HAP-1 (cell line): ENCODE measurements at places on chromosomes 11 and 22.

GRCh38 chr22:32058656-32059260 is 15.7 kb downstream of the SLC5A1 start:
- DNase-seq: no peak

- peak; percentile 13 for DNase-seq
These were observed 72.5 kb downstream of the MICAL2 start for GRCh38 chr11:12182676-12183541.

GRCh38 chr22:22408731-22409696 is 99.5 kb downstream of the ZNF280B start:
- DNase-seq: peak; percentile 50

DNA sequence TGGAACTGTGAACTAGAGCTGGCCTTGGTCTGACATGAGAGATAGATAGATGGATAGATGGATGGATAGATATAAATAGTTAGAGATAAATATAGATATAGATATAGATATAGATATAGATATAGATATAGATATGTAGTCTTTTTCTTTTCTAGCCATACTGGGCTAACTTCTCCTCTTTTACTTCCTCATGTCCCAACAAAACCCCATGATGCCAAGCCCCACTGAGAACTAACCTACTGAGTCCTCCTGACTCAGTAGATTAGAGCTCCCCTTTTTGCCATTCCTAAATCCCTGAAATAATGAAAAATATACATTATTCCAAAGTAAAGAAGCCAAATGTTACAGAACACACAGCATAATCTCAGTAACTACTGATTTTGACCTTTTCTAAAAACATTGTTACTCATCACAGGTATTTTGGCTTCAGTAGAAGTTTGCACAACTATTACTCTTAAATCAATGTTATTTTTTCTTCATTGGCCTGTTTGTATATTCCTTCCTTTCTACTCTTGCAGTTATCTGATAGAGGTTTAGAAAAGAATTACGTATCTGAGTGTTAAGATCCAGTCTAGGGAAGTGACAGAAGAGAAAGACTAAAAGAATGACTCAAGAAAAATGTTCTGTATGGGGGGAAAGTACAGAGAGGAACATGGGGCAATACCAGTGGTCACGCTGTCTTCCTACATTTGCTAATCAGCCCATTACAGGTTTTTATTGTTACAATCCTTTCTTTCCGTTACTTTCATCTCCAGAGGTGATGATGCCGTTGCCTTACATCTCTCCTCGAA is 6.0 kb upstream of the OR10D3 start:
- no peak for DNase-seq

DNA sequence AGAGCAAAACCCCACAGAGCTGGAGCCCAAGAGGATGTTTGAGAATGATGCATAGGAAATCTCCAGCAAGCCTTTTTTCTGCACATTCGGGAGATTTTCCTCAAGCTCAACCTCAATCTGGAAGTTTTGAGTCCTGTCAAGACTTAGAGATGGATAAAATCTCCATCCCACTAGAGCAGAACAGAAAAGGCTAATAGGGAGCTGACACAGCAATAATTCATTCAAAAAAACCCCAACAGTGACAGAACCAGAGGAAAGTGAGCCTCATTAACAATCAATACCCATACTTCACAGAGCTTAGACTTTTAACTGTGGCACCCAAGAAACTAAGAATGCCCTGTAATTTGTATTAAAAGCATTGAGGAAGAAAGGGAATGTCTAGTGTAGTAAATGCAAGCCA is 115.9 kb upstream of the BDNF start:
- DNase-seq: no peak

DNA sequence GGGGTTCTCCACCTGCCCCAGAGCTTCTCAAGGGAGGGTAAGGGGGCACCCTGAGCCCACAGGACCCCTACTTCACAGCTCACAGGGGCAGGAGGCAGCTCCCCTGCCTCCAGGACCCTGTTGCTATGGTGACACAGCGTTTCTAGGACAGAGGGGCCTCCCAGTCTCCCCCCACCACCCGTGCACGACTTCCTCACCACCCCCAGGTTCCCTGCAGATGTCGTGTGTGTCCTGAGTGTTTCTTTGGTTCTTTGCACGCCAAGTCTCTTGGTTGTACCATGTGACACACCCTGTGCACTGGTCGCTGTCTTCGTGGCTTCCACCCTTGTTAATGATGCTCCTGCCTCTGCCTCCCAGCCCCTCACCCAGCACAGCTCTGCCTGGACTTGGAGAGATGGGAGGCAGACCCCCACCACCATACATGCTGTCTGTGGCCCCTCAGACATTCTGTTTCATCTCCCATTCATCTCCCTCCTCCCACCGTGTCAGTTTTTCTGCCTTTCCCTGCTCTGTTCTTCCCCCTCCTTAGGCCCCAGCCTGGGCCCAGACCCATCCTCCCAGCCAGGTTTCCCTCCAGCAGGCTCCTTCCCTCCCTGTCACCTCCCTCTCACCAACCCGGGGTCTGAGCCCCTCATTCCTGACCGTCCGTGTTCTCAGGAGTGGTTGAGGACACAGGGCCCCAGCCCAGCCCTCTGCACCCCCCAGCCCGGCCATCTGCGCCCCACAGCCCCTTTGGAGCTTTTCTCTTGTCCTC is 24.5 kb upstream of the RAB1B start:
- DNase-seq: no peak

DNA sequence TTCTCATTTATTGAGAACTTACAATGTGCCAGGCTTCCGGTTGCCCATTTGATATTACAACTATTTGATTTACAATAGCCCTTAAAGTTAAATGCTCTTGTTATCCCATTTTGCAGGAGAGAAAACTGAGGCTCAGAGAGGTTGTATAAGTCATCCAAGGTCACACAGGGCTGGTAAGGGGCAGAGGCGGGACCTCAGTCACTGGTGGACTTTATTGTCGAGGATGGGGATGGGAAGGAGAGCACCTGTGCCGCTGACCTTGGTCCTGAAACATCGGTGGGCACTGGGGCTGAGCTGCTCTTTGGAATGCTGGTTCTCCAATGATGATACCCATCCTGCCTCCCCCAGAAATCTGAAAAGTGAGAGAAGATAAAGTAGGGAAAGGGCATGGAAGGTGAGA is 265.4 kb downstream of the MIAT start:
- DNase-seq: no peak

DNA sequence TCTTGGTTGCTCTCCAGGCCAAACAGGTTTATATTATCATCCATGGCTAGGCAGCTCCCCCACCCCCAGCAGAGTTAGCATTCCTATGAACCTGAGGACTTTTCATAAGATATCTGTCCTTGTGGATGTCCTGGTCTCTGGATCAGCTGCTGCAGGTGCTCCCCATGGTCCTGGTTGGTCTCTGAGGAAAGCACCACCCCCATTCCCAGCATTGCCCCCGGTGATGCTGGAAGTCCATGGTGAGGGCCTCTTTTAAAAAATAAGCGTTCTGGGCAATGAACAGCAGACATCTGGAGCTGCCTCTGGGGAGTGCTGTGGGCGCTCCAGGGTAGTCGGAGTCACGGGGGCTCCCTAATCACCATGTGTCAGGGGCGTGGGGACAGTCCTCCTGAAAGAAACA is 26.6 kb downstream of the DKK3 start:
- DNase-seq: no peak

DNA sequence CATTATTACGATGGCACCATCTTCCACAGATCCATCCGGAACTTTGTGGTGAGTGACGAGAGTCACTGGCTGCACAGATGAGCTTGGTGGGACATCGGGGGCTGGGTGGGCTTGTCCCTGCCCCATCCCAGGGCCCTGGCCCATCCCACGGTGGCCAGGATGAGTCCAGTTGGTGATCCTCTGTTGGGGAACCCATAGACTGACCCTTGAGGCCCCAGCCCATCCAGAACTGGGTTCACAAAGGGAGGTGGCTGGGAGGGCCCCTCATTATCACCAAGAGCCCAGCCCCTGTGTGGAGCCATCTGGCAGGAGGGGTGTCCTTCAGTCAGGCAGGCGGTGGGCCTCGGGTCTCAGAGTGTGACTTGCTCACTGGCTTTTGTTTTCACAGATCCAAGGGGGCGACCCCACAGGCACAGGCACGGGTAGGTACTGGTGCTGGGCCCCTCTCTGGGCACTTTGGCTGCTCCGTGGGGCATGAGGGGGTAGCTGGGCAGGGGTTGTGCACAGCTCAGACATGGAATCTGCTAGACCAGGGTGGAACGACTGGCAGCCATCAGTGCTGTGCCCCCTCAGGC is 22.0 kb downstream of the PPIL2 start:
- DNase-seq: no peak

- DNase-seq: no peak
These were observed 75.0 kb downstream of the CTTN start for GRCh38 chr11:70473186-70473872.

- no peak for DNase-seq
These were observed 85.3 kb downstream of the GAB2 start for GRCh38 chr11:78332174-78332866.

GRCh38 chr22:24140357-24140756 is 40.9 kb upstream of the SUSD2 start:
- no peak for DNase-seq

- no peak for DNase-seq
These were observed 62.2 kb upstream of the KCNQ1OT1 start for GRCh38 chr11:2762031-2762380.

DNA sequence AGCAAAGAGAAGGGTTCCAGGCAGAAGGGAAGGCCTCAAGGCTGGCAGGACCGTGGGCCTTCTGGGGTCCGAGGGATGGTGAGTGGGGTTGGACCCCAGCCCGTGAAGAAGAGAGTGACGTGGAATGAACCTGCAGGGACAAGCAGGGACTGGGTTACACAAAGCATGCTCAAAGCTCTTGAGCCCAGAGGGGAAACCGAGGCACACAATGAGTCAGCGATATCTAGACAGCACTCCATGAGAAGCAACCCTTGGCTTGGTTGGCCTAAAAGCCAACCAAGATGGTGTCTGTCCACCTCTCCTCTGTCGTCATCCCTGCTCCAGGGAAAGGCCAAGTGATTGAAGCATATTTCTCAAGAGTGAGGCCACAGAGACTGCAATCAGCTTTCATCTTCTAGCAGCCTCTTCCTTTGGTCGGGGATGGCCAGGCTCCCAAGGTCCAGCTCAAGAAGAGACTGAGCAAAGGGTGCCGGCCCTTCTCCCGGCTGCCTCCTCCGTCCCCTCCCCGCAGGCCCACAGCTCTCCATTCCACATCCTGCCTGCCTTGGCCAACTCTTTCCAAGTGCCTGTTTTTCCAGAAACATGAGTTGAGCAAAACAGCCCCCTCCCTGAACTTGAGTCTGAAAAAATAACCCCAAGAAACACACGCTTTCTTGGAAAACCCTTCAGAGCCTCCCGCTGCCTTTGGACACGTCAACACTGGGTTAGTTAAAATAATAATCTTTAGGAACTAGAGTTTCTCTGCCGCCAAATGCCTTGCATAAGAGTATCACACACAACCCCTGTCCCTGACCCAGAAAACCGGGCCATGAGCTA is 556.6 kb downstream of the MIAT start:
- DNase-seq: no peak

- no peak for DNase-seq
These were observed 253.2 kb downstream of the ST3GAL4 start for GRCh38 chr11:126608658-126609057.

DNA sequence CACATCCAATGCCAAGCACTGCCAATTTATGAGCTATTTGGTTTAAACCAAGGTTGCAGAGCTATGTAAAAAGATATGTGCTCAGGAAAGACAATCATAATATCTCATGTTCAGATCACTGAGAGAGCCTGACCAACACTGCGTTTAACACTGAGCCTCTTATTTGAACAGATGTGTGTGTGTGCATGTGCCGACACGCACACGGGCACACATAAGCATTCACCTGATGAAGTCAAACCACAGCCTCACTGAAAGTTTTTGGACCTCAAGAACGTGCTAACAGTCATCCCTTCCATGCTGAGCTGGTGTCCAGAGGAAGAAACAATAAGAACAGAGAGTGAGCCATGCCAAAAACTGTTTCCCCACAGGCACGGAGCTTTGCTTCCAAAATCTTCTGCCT is 23.4 kb downstream of the HPS4 start:
- no peak for DNase-seq

- no peak for DNase-seq
These were observed 8.4 kb upstream of the IRAG1 start for GRCh38 chr11:10701982-10702381.
